ENCODE measurements at places on chromosomes 4 and X.

GRCh38 chrX:39487166-39487968 lies 610.4 kb downstream of the BCOR start:
- no peak for DNase-seq

DNA sequence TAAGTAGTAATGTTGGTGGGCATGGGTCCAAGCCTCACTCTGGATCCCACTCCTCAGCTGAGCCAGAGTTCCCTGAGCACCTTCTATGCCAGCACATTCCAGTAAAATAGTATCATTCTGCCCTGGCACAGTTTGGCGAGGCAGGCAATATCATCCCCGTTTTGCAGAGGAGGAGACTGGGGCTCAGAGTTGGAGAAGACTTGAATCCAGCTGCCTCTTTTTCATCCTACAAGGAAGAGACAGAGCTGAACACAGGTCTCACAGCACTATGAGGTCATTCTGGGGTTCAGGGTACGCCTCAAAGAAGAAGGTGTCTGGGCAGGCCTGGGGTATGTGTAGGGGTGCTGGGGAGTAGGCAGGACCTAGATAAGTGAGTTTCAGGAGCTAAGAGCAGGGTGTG lies 103.9 kb upstream of the STX18 start:
- no peak for DNase-seq

GRCh38 chr4:181018472-181018871 lies 1224.7 kb upstream of the TENM3 start:
- no peak for DNase-seq

DNA sequence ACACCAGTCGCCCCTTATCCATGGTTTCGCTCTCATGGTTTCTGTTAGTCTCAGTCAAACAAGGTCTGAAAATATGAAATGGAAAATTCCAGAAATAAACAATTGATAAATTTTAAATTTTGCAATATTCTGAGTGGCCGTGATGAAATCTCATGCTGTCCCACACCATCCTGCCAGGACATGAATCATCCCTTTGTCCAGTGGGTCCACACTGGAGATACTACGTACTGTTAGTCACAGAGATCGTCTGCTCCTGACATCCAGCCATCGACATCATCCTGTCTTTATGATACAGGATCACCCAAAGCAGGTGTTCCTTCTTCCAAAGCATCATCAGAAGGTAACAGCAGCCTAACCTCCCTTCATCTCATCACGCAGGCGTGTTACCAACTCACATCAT lies 76.5 kb upstream of the MSX1 start:
- DNase-seq, result no peak

Measured in retinal pigment epithelial cell (primary cell).